ENCODE measurements at places on chromosomes 5 and 9.

DNA sequence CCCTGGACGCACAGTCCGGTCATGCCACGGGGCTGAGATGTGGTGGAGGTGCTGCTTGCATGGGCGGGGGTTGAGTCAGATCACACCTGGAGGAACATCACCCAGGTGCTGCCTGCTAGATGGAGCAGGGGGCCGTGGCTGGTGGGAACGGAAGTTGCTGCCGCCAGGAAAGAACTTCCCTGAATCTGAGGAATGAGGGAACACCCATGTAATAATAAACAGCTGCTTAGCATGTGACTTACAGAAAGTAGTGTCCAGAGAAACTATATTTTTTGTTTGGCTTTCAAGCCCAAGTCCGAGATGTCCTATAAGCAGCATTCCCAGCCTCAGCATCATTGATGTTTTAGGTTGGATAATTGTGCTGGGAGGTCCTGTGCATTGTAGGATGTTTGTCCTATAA is 27.1 kb upstream of the FAM240B start:
- no peak for DNase-seq

GRCh38 chr9:114083666-114084065 is 5.6 kb upstream of the AMBP start:
- no peak for DNase-seq

GRCh38 chr9:130414910-130415746 is 29.6 kb upstream of the ASS1 start:
- no peak for DNase-seq

- DNase-seq: no peak
Measured at GRCh38 chr9:110129425-110129824, 78.5 kb downstream of the C9orf152 start.

DNA sequence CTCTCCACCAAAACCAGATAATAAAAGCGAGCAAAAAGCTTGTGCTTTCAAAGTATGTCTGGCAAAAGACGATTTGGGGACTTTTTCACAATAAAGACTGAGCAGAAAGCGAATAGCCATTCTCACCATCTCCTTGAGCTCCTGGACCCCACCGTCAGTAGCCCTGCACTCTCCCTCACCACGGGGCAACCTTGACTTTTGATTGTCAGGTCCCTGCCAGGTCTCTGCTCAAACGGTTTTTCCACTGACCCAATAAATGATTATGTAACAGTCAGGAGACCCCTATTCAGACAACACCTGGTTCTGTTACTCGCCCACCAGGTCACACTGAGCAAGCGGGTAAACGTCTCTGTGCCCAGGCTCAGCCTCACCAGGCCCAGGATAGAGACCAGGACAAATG is 131.3 kb downstream of the MVB12B start:
- no peak for DNase-seq

- no peak for DNase-seq
Measured at GRCh38 chr5:65113771-65114170, 345.0 kb downstream of the CWC27 start.

- DNase-seq: no peak
Measured at GRCh38 chr9:74521009-74521408, 23.9 kb downstream of the RORB start.

GRCh38 chr5:132496191-132496630 is 5.6 kb upstream of the IRF1 start:
- DNase-seq: peak; percentile 96

- no peak for DNase-seq
Measured at GRCh38 chr9:69204849-69205248, 30.8 kb downstream of the TJP2 start.

DNA sequence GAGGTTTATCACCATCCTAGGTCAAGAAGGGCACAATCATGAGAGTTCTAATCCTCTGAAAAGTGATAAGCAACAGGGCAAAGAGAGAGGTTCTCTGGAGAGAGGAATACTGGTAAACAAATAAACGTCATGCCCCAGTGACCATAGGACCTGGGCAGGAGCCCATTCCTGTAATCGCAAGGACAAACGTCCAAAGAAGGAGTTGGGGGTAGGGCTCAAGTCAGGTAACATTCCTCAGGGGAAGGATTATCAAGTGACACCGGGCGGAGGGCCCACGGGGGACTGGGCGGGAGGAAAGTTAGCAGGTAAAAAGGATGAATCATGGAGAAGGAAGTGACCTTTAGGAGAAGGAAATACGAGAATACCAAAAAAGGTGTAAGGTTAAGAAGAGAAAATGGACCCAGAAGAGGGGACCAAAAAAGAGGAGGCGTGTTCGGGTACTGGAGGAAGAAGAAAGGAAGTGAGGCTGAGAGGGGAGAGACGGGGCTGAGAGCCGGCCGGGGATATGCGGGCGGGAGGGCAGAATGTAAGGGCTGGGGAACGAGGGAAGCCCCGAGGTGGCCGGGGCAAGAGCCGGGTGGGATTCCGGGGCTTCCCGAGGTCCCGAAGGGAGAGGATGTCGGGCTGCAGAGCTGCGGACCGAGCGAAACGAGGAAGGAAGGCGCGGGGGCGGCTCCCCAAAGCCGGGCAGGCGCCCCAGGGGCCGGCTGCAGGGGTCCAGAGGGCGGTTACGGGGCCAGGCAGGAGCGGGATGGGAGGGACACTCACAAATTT is 583 bp downstream of the DIAPH1 start:
- peak; percentile 27 for DNase-seq

DNA sequence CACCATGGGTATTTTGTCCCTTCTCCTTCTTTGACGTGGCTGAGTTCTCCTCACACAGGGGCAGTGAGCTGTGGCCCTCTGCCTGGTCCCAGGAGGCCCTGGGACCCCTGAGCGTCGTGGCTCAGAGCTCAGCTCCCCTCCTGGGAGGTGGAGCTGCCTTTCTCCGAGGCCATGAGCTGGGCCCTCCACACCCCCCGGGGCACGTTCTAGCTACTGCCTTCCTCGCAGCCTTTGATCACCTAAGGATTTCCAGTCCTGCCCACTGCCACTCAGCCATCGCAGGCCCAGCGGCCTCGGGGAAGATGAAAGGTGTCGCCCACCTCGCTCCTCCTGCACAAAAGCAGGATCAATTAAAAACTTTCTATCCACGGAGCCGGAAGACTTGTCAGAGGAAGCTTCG is 94.8 kb upstream of the RAPGEF1 start:
- DNase-seq: no peak

DNA sequence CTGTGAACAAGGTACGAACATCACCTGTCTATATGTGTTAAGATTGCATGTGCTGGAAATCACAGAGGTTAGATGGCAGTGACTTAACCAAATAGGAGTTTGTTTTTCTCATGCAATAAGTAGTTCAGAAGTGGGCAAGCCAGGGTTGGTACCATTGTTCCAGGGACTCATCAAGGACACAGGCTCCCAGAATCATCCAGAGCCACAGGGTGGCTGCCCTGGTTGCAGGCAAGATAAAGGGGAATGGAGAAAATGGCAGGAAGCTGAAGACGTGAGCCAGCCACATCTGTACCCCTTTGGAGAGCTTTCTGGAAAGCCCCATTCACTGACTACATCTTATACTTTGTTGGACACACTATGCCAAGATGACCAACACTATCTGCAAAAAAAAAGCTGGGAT is 126.0 kb upstream of the IL12B start:
- no peak for DNase-seq

DNA sequence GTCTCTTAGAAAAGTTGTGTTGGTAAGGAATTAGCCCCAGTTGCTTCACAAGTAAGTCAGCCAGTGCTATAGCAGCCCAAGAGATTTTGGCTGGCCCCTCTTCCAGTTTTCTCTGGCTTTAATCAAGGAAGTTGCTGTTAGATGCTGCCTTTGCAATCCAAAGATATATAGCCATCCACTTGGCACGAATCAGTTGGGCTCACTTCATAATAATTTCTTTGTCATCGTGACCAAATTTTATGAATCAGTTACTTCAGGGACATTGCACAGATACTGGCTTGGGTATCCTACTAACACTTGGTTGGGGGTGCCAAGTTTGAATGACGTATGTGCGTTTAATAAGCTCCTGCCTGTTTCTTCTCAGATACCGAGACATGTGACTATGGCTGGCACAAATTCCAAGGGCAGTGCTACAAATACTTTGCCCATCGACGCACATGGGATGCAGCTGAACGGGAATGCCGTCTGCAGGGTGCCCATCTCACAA is 81.5 kb downstream of the VCAN start:
- no peak for DNase-seq

DNA sequence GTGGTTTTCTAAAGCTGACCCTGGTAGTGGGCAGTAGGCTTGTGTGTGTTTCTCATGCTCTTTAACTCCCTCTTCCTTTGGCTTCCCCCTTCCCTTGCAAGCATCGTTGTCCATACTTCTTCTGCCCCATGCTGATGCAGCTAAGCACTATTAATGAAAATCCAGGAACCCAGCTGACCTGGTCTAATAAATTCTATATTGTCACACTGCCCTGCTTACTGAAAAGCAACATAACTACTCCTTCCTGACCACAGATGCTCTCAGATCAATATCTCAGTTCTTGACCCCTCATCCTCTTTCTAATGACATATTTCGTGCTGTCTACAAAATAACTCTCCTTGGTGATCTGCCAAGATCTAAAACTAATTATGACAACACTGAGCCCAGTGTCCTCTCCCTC is 405.5 kb downstream of the EFNA5 start:
- DNase-seq: no peak

GRCh38 chr5:121378559-121379359 is 472.9 kb upstream of the FTMT start:
- no peak for DNase-seq

DNA sequence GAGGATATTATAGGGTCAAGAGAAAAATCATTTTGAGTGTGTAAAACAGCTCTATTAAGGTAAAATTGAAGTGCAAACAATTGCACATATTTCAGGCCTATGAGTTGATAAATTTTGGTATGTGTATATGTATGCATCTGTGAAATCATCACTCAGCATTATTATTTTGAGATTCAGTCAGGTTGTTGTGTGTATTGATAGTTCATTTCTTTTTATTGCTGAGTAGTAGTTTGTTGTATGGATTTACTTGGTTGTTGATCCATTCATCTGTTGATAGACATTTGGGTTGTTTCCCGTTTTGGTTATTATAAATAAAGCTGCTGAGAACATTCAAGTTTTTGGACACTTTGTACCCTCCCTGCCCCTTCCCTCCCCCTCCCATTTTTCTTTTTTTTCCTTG is 50.3 kb downstream of the RAB24 start:
- no peak for DNase-seq

GRCh38 chr5:64615895-64616294 is 74.4 kb upstream of the SHISAL2B start:
- DNase-seq: no peak

DNA sequence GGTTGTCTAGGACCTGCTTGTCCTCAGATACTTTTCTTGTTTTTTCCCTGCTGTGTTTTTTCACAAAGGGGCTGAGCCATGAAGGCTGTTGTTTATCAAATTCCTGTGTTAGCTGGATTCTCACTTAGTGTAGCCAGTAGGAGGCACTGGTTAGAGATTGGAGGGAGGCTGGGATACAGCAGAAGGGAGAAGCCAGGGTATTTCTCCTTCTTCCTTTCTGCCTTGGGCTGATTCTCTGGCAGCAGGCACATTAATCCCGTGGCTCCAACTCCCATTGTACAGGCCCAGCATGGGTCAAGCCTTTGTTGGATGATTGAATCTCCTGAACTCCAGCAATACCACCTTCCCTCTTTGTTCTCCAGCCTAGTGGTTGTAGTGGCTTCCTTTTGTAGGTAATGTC is 46.4 kb upstream of the FAM170A start:
- DNase-seq: no peak

GRCh38 chr9:92722386-92723298 is 42.0 kb downstream of the BICD2 start:
- DNase-seq: no peak

DNA sequence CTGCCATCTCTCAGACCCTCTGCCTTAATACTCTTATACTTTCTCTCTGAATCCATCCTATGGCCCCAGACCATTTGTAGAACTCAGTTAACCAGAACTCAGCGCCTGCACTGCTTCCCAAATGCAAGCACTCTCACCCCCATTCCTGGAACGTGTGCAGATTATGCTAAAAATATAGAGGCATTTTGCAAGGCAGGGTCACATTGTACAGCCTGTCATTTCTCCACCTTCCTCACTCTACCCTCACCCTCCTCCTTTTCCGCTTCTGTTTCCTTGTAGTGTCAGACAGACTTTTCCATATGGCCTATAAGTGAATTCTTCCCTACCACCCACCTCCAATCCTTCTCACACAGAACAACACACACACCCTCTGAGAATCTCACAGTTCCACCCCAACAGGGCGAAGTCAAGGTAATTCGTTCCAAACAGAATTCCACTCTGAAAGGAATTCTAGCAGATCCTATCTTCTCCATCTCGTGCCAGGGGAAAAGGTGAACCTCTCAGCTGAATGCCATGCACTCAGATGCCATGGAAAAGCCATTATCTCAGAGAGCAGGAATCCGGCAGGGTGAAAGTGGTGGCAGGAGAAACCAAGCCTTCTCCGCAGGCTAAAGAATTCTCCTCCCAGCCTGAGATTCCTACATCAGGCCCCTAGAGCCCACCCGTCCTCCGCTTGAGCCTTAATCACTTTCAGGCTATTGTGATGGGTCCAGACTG is 25.3 kb downstream of the GGTA1 start:
- no peak for DNase-seq

DNA sequence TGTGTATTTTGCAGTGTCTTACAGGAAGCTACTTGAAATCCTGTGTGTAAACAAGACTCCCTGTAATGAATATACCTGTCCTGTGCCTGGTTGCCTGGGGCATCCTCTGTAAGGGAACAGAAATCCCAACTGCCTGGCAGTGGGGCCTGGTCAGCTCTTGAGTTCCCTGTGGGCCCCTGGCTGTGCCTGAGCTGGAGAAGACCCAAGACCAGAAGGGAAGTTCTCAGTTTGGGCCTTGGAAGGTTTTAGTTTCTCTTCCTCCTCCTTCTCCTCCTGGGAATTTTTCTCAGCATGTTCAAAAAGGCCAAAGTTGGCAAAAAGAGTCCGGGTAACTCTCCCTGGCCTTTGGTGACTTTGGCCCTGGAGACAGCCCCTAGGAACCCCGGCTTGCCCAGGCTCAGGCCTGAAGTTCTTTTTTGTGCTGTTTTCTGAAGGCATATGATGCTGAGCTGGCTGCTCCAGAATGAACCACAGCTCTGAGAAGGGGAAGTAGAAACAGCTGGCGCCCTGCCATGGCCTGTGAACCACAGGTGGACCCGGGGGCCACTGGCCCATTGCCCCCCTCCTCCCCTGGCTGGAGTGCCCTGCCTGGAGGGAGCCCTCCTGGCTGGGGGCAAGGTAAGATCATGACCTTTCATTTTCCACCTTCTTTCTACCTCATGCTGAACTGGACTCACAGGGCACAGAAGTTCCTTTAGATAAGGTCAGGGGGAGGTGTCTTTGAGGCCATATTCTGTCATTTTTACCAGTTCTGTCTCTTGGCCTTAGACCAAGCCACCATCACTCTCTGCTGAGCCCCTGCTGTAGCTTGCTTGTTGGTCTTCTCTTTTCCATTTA is 5.8 kb downstream of the TMEM268 start:
- DNase-seq: peak; percentile 61

Measured in CD4-positive, alpha-beta T cell treated with Interferon gamma for 1 hour (primary cell).